Kidney epithelial cell (primary cell): ENCODE measurements at places on chromosomes 2 and 18. TPM values are rescaled to one million over a fixed set of nuclear protein-coding genes. Genes with fewer than 3 reads are reported as not detected.

DNA sequence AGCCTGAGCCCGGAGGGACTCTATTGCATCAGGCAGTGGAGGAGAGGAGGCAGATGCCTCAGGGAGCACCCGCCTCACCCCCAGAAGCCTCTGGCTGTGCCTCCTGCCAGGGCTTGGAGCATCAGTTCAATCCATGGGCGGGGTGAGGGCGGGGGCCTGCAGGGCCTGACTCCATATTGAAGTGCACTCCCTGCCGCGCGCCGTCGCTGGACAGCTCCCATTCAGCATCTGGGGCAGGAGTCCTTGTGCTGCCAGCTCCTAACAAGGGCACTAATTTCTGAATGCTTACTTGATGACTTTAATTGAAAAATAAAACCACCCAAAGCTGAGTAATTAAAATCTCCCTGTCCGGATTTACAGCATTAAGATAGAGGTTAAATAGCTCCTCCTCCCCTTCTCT, 23.8 kb downstream of the C1QL2 start:
- DNase-seq = no peak

DNA sequence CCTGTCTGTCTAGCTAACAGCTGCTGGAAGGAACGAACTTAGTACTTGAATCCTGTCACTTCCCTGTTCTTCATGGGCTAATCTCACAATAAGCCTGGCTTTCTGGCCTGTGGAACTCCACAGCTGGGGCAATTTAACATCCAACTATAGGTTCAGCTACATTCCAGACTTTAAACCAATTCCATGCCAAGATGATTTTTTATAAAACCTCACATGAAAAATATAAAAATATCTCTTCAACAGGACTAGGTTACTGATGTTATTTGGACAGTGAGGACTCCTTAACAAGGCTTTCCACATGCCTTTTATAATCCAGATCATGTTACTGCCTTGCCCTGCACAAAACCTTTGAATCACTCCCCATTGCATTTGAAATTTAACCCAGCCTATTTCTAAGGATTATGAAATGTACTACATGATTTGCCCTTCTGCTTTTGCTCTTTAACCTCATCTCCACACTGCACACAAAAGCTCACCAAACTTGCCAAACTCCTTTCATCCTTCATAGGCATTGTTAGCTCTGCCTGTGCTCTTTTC, 863.2 kb upstream of the CHAC2 start:
- no peak for DNase-seq

DNA sequence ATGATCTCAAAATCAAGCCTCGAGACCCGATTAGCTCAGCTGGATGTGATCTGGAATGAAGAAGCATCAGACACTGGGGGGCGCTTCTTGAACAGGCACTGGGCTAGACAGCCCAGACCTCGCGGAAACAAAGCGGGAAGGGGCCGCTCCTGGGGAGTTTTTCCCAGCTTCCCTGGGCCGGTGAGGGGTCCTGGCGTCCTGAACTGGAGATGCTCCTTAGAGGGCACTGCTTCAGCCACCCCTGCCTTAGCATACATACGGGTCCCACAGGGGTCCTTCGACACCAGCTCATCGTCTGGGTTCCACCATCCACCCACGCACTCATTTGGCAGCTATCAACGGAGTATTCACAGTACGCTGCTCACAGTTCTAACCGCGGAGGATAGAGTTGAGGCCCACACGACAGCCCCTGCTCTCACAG, 146.7 kb downstream of the TSN start:
- no peak for DNase-seq

ZNF514 gene
- total RNA-seq = 8.2 and 8.9 TPM in 2 replicates

CAPN14 gene
- 0.58 and 1.4 TPM in 2 replicates for total RNA-seq
